Stimulated activated CD4-positive, alpha-beta T cell treated with anti-CD3 and anti-CD28 coated beads, TNF-alpha, amount 100 ng/mL, for 1 hour (primary cell): ENCODE measurements at places on chromosomes 11 and 22.

DNA sequence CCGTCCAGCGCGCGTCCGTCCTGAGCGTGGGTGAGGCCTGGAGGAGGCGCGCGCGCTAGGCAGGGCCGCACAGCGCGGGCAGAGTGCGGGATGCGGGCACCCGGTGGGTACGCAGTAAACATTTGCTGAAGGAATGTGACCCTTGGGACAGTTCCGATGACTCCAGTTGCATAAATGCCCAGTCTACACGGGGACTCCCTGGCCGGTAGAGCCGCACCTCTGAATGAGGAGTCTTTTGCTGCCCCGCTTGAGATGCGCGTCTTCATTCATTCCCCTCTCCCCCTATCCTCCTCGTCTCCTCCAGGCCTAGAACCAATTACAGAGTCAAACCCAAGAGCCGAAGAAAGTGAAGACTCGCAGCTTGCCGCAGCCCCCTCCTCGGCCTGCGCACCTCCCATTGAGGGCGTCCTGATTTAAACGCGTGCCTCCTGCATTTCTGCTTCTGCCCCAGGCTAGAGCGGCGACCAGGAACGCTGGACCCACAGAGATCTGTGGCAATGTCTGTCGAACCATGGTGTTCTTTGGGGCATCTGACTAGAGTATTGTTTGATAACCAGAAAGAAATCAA, 729 bp upstream of the CHKB start:
- DNase-seq, result no peak

GRCh38 chr11:118984825-118985224, 13.1 kb upstream of the CENATAC start:
- DNase-seq, result no peak

GRCh38 chr11:61533401-61533800, 24.9 kb downstream of the LRRC10B start:
- no peak for DNase-seq

GRCh38 chr11:103484545-103484944, 375.3 kb downstream of the DYNC2H1 start:
- DNase-seq, result no peak

- DNase-seq, result no peak
Measured at GRCh38 chr11:132358573-132358953, 988.1 kb downstream of the NTM start.

DNA sequence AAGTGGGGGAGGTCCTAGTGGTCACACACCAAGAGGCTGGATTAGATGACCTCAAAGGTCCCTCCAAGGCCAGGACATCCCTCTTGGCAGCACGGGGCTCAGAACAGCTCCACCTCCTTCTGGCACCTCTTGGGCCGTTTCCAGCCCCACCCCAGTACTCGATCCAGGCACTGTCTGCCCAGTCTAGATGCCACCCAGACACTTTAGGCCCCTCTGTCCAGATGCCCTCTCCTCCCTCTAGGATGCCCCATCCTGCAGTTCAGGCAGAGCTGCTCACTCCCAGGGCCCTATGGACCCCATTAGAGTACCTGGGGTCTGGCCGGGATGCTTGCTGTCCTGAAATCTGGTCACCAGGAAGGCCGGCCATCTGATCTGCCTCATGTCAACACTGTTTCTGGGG, 34.7 kb upstream of the PRR5 start:
- no peak for DNase-seq

GRCh38 chr11:10379022-10379421, 74.1 kb downstream of the ADM start:
- DNase-seq, result no peak

- DNase-seq, result no peak
Measured at GRCh38 chr22:22935546-22936157, 48.0 kb downstream of the IGLL5 start.

DNA sequence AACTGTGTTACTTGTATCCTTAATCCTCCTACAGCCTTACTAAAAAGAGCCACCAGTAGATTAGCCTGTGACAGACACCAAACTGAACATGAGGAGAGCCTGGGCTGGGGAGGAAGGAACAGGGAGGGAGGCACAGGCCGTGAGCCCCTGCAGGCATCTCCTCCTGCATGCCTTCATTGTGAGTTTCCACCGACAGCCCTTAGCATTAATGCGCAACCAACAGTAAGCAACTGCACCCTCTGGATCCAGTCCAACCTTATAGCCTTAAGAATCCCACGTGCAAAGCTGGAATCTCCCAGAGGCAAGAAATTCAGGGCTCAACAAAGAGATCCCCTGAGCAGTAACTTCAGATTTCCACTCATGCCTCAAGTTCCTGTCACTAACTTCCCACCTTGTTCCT, 84.6 kb downstream of the ETS1 start:
- DNase-seq, result no peak

DNA sequence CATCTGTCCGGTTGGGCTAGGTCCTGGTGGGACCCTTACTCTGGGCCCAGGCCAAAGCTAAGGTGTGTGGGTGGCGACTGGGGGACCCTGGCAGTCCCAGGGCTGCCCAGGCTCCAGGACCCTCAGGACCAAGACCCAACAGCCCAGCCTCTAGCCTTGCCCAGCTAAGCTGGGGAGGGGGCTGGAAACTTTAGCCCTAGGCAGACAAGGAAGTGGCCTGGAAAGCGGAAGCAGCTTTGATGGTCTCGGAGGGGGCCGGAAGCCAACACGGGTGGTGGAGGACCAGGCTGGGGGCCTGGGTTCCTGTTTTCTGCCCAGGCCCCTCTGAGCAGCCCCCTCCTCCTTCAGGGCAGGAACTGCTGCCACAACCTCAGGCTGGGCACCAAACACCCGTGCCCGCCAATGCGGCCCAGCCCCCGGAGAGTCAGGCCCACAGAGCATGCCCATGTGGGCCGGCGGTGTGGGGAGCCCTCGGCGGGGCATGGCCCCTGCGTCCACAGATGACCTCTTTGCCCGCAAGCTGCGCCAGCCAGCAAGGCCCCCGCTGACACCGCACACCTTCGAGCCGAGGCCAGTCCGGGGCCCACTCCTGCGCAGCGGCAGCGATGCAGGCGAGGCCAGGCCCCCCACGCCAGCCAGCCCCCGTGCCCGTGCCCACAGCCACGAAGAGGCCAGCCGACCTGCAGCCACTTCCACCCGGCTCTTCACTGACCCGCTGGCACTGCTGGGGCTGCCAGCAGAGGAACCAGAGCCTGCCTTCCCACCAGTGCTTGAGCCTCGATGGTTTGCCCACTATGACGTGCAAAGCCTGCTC, 2.8 kb downstream of the SIPA1 start:
- DNase-seq, result no peak

GRCh38 chr11:77506857-77507256, 33.0 kb upstream of the PAK1 start:
- no peak for DNase-seq

GRCh38 chr22:24097961-24098391, 83.3 kb upstream of the SUSD2 start:
- DNase-seq, result no peak

DNA sequence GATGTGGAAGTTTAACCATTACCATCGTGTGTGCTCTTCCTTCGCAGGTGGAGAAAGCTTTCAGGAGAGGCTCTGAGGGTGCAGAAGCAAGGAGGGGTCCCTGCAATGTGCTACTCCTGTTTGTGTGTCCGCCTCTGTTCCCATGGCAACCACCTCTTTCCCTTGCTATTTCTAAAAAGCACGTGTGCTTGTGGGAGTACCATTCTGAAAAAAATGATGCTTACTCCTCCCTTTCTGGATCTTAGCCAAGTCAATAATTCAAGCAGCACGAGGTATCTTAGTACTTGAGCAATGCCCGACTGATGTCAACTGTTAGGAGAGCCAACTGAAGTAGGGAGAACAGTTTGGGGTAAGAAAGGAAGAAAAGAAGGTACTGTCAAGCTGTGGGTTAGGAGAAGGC, 628.7 kb downstream of the NTM start:
- DNase-seq, result no peak

GRCh38 chr11:93054279-93054678, 84.8 kb downstream of the MTNR1B start:
- DNase-seq, result no peak

DNA sequence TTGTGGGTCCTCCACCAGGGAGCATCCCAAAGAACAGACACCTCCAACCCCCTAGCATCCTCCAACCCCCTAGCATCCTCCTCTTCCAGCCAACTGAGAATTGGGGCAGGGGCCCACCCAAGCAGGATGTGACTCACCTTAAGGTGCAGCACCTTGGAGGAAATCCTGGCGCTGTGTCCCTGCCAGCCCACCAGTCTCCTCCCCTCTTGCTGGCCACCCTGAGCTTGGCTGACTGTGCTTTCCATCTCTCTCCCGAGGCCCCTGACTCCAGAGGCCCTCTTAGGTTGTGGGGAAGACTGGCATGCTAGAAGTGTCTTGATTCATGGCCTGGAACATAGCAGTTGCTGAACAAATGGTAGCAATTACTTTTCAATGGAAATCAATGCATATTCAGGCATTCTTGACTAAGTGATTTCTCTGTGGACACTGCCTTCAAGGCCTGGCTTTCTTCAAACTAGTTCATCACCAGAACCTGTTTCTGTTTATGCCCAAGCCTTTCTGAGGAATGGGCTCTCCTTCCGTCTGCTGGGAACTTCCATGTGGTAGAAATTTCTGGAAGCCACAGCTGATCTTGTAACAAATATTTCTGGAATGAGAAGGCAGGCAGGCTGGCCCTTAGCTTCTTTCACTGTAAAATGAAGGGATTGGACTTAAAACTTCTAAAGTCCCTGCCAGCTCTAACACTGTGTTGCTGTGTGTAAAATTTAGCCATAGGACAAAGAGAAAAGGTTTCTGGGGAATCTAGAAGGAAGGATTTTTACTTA, 60.5 kb downstream of the CEP164 start:
- no peak for DNase-seq

GRCh38 chr11:119880143-119880542, 151.1 kb upstream of the NECTIN1 start:
- DNase-seq, result no peak

DNA sequence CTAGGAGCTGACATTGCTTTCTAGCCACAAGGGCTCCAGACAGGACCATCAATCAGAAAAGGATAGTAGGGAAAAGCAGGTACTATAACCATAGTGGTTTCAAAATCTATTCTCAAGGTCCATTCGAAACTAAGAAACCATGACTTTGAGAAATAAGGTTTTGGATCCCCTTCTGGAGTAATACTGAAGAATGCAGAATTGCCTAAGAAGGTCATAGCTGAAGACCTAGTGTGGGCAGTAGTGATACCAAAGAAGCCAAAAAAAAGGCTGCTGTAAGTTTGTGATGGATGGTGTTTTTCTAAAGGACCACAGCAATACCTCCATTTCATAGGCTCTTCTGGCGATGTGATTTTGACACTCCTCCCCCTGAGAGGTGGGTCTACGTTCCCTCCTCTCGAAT, 163.1 kb downstream of the MAML2 start:
- no peak for DNase-seq

DNA sequence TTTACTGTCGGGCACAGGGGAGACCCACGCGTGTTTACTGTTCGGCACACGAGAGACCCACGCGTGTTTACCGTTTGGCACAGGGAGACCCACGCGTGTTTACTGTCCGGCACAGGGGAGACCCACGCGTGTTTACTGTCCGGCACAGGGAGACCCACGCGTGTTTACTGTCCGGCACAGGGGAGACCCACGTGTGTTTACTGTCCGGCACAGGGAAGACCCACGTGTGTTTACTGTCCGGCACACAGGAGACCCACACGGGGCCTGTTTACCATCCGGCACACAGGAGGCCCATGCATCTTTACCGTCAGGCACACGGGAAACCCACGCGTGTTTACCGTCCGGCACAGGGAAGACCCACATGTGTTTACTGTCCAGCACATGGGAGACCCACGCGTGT, 525.1 kb downstream of the BRD1 start:
- no peak for DNase-seq

DNA sequence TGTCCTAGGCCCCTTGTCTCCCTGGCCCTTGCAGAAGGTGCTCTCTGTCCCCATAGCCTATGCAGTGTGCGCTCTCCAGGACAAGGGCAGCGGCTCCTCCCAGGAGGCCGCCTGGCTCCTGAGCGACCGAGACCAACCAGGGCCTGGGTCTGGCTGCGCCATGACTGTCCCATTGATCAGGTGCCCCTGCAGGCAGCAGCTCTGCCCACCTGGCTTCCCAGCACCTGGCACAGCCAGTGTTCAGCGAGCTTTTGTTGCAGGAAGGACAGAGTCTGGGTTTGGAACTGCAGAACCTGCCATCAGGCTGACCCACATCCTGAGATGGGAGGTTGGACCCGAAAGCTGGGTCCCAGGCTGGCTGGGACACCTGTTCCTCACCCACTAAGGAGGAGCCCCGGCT, 1001.1 kb downstream of the BRD1 start:
- no peak for DNase-seq

- DNase-seq, result no peak
Measured at GRCh38 chr11:91082255-91082654, 859.4 kb upstream of the CHORDC1 start.

DNA sequence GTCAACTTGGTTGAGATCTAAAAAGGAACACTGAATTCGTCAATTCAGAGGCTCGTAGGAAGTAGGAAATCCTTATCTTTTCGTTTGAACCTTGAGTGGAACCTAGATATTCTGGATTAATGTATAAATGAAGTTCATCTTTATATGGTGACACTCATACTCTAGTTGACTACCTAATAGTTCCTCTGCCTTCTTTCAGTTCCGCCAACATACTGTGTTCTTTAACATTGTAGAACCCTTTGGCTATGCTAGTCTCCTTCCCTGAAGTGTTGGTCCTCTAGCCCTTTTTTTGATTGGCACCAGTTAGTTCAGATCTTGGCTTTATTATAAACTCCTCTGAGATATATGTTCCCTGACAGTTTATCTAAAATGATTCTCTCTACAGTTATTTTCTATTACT, 1.5 kb downstream of the ATM start:
- DNase-seq, result no peak

DNA sequence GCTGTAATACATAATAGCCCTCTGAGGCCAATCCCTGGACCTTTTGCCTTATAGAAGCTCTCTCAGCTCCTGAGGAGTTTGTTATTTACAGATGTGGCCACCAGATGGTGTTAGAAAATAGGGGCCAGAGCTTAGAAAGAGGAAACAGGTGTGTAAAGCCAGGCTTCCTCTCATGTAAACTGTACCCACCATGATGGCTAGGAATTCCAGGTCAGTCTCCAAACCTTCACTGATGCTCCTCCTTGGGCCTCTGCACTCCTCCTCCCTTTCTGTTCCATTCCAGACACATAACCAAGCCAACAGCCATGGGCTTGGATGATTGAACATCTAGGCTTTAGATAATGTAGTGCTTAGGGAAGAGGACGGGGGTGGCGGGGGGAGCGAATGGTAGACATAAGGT, 39.7 kb downstream of the USP35 start:
- DNase-seq, result no peak

DNA sequence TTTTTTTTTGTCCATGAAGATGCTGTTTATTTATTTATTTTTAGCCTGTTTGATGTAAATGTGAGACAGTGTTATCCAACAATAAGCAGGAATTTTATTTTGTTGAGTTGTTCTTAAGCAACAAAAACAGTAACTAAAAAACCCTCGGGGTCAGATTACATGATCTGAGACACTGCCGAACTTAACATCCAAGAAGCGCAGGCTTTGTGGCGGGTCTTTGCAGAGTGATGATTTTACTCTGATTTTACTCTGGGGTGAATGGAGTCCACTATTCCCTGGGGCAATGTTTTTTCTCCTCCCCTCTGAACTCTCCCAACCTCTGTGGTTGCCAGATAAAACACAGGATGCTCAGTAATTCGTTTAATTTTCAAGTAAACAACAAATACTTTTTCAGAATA, 450.1 kb upstream of the B3GAT1 start:
- DNase-seq, result no peak
